ENCODE measurements at places on chromosomes 13 and 19. TPM values are rescaled to one million over a fixed set of nuclear protein-coding genes. Genes with fewer than 3 reads are reported as not detected.

XRCC1 gene
- total RNA-seq = 58.4 TPM

LRRC25 gene
- total RNA-seq = not detected

PCSK4 gene
- total RNA-seq = 13.3 TPM

ETHE1 gene
- total RNA-seq = 101 TPM

CD37 gene
- 262 TPM for total RNA-seq

KIRREL2 gene
- 3.0 TPM for total RNA-seq

CEP89 gene
- total RNA-seq = 21.6 TPM

RNF17 gene
- total RNA-seq = not detected

GFY gene
- total RNA-seq = not detected

MBD3L2 gene
- not detected for total RNA-seq

C19orf85 gene
- not detected for total RNA-seq

NBEA gene
- 1.2 TPM for total RNA-seq

AMER2 gene
- total RNA-seq = 0.02 TPM

CCDC70 gene
- total RNA-seq = not detected

TEX101 gene
- total RNA-seq = not detected

GRIK5 gene
- 3.8 TPM for total RNA-seq

ADGRE3 gene
- not detected for total RNA-seq

NEK5 gene
- 0.16 TPM for total RNA-seq

KLK15 gene
- total RNA-seq = not detected

KIR2DL1 gene
- total RNA-seq = not detected

SHC2 gene
- 1.9 TPM for total RNA-seq

ACP7 gene
- not detected for total RNA-seq

VSTM1 gene
- total RNA-seq = not detected

ZNF737 gene
- total RNA-seq = 19.3 TPM

ZNF814 gene
- 16.1 TPM for total RNA-seq

LRRC8E gene
- not detected for total RNA-seq

FUT3 gene
- total RNA-seq = 1.7 TPM

KIR3DL2 gene
- 0.89 TPM for total RNA-seq

GZMM gene
- total RNA-seq = 31.0 TPM

JSRP1 gene
- total RNA-seq = 1.6 TPM

PLPPR3 gene
- total RNA-seq = not detected

ZNF792 gene
- total RNA-seq = 9.1 TPM

All from activated T-cell treated with anti-CD3 and anti-CD28 coated beads, Interleukin-2, amount 50 U/mL, for 72 hours (primary cell).